SJCRH30 (cell line): ENCODE measurements at places on chromosomes 12 and 14. TPM values are rescaled to one million over a fixed set of nuclear protein-coding genes. Genes with fewer than 3 reads are reported as not detected.

DNA sequence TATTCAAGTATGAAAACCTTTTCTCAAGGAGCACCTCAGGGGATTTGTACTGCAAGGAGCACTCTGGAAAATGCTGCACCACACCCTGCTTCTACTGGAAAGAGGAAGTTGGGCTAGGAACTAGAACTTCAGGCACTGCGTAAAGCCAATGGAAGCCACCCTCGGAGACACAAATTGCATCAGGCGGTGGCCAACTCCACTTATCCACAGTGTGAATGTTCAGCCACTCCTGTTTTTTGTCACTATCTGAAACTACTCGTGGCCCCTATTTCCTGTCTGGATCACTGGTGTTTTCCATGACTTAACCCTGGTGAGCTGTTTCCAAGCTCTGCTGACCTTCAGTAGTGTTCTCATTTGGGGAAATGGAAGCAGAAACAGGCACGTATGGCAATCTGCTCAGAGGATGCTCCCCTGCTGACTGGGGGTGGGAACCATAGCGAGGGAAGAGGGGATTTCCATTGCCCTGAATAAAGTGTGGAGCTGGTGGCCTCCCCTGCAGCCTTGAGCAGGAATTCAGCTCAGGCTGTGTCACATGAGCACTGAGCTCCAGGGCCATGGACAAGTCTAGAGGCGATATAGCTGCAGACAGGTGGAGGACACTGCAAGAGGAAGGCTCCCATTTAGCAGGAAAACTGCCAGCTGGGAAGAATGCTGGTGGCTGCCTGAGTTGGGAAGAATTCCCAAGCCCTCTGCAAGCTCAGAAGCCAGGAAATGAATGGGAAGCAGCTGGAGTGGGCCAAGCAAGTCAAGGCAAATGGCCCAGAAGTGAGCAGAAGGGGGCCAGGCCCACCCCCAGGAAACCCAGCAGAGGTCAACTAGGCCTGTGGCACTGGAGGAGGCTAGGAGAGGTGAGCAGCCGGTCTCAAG is 50.5 kb upstream of the RAP1B start:
- peak; percentile 21 for DNase-seq

DNA sequence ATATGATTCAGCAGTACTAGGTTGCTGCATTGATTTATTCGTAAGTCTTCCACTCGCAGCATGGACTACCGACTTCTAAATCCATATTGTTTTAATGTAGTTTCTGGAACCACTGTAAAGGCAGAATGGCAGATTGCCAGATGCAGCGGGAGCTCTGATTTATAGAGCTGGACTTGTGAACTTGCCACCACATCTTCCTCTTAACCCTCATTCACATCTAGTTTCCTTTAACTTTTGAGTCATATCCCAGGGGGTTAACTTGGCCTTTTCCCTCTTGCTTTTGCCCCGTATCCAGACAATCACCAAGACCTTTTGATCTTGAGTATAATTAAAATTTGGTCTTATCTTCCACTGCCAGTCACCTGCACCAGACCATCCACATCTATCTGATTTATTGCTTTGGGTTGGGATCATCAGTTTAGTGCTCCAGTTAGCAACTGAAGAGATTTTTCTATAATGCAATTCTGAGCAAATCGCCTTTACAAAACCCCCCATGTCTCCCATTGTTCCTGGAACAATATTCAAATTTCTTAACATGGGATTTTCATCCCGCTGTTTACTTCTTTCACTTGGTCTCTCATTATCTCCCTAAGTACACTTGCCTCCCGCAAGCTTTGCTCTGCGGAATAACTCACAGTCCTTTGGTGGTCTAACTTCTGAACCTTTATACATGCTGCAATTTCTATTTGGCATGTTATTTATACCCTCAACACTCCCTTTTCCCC is 130.5 kb downstream of the ACSS3 start:
- DNase-seq, result no peak

GRCh38 chr12:25652371-25652770 is 99.3 kb upstream of the LMNTD1 start:
- DNase-seq, result peak; percentile 5

- no peak for DNase-seq
These were observed 106.4 kb upstream of the C14orf180 start for GRCh38 chr14:104473244-104473565.

GRCh38 chr12:46933947-46934346 is 108.2 kb upstream of the SLC38A4 start:
- DNase-seq, result peak; percentile 74

DNA sequence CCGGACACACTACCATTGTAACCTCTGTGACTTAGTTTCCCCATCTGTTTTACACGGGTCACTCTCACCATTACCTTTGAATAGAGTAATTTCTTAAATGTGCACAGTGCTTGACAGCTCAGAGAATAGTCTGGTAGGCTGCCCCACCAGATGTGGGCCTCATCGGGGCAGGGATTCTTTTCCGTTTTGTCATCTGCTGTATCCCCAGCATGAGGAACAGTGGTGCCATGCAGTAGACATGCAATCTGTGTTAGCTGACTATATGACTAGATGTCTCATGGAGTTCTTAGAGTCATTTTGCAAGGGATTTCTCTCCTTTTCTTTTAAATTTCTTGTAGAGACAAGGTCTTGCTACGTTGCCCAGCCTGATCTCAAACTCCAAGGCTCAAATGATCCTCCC is 44.9 kb upstream of the PLEKHG3 start:
- DNase-seq, result no peak

DNA sequence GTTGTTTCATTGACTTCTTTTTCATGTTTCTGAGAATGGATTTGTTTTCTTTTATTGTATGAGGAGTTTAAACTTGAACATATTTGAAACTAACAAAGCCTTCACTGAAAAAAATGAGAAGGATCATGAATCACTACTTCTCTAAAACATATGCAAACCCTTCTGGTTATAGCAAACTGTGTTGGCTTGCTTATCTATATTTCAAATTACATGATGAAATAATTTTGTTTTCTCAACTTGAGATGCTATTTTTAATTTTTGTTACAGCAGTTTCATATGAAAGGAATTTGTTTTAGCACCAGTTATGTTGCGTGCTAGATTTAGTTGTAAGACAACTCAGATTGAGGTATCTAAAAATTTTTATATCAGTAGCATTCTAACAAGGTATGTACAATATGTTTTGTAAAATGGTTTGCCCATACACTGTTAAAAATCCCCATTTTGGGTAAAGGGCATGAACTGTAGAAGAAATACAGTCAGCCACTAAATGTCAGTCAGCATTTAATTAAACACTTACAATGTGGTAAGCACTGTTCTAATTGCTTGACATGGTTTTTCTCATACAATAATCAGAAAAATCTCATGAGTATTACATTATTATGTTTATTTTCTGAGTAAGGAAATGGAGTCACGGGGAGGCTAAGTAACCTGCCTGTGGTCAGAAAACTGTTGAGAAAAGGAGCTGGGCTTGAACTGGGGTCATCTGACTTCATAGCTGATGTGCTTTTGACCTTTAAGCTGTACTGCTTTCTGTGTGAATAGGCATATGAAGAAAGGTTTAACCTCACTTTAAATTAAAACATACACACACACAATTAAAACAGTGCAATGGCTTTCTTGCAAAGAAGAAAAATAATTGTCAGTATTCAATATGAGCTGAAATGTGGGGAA is 105.7 kb downstream of the PLEKHA5 start:
- no peak for DNase-seq

- DNase-seq, result no peak
These were observed 117.5 kb downstream of the NPAS3 start for GRCh38 chr14:33056213-33056612.

DNA sequence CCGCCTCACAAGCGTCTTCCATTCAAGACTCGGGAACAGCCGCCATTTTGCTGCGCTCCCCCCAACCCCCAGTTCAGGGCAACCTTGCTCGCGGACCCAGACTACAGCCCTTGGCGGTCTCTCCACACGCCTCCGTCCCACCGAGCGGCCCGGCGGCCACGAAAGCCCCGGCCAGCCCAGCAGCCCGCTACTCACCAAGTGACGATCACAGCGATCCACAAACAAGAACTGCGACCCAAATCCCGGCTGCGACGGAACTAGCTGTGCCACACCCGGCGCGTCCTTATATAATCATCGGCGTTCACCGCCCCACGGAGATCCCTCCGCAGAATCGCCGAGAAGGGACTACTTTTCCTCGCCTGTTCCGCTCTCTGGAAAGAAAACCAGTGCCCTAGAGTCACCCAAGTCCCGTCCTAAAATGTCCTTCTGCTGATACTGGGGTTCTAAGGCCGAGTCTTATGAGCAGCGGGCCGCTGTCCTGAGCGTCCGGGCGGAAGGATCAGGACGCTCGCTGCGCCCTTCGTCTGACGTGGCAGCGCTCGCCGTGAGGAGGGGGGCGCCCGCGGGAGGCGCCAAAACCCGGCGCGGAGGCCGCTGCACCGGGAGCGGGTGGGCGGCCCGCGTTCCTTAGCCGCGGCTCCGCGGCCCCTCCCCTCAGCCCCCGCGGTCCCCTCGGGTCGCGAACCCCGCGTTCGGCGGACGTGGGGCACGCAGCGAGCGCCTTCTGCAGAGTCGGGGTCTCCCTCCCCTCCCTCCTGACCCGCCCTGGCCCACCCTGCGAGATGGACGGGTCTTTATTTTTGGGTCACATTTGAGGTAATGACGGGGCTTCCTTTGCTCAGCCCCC is at the start of gene UBC:
UBC (minus strand) TSS at position 259 of the 847 bp plus-strand sequence. CDS start 879 bp downstream, outside the sequence.
- peak; percentile 90 for DNase-seq

GRCh38 chr12:54628186-54628846 is 6.4 kb downstream of the LACRT start:
- DNase-seq, result no peak

GRCh38 chr14:104237651-104238423 is 99.5 kb downstream of the KIF26A start:
- no peak for DNase-seq

- DNase-seq, result peak; percentile 50
These were observed 693 bp downstream of the MAP3K9 start for GRCh38 chr14:70808416-70809224.

DNA sequence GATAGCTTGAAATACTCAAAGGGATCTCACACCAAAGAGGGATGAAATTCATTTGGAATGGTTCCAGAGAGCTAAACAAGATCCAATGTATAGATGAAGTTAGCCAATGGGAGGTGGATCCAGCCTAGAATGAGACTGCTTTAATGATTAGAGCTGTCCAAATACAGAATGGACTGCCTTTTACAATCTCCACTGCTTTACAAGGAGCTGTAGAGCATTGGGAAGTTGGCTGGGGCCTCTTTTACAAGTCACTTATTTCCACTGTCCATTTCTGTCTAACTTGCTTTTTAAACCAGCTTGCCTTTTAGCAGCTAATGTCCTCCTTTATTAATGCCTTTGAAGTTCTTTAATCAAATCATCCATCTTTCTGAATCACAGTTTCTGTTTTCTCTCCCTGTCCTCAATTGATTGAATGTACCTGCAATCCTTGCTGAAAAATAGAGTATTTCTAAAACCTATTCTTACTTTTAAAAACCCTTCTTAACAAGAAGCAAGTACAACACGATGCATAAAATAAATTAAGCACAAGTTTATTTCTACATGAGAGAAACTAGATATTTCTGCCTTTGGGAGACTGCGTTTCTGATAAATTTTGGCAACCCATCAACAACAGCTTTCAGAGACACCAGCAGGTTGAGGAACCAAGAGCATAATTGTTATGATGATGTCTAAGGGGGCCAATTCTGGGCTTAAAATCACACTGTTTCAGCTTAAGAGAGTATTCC is 3.4 kb upstream of the ATP2A2 start:
- DNase-seq, result no peak

- no peak for DNase-seq
These were observed 273.8 kb upstream of the GRIP1 start for GRCh38 chr12:66952668-66953067.

- DNase-seq, result no peak
These were observed 117.2 kb downstream of the TTC7B start for GRCh38 chr14:90699016-90699415.

- DNase-seq, result no peak
These were observed 192.7 kb downstream of the STXBP6 start for GRCh38 chr14:24857277-24857676.

GRCh38 chr12:6816598-6816997 is 5.0 kb upstream of the GPR162 start:
- peak; percentile 0 for DNase-seq

GRCh38 chr12:105590571-105590970 is 260.1 kb downstream of the C12orf75 start:
- DNase-seq, result no peak

DNA sequence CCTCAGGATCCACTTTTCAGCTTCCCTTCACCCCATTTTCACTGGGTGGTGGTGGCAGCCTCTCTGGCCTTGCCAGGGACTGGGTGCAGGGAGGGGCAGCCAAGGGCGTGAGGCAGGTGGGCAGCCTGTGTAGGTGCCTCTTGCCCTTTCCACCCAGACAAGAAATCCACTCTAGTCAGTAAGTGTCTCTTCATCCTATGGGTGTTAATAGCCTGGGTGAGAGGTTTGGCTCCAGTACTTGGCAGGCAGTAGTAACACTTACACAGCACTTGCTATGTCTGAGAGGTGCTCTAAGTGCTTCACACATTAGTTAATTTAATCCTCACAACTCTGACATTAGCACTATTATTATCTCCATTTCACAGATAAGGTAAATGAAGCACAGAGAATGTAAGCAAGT is 171.9 kb downstream of the EMP1 start:
- no peak for DNase-seq

- DNase-seq, result no peak
These were observed 182.3 kb upstream of the PWP1 start for GRCh38 chr12:107503129-107503855.

DNA sequence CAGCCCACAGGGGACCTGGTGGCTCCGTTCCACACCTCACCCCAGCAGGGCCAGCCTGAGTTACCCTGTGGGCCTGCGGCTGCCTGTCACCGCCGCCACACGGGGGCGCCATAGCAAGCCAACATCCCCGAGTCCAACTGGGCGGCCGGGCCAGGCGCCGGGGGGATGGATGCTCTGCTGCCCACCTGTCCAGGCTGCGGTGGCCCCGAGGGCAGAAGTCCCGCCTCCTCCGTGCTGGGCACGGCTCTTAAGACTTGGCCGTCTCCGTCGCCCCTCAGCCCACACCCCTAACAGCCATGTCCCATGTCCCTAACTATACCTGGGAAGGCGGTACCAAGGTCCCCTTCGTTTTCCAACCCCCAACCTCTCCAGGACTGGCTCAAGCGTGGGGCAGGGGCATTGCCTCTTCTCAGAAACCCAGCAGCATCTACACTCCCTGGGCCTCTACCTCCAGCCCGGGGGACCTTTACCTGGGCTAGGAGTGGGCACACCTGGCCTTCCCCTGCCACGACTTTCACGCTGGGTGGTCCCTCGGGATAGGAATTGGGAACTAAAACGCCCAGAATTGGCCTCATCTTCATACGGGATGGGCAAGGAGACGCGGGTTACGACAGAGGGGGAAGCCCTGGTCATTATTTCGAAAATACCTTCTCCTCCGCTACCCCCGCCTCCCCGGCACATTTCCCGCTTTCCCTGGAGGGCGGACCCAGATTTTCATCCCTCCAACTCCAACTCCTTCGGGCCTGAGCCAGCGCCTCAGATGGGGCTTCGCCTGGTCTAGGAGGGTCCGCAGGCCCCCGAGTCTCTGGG is 1.1 kb upstream of the CYP46A1 start:
- peak; percentile 79 for DNase-seq

Gene KRT86
- total RNA-seq, result 0.25 and 0.30 TPM in 2 replicates

Gene TAMALIN
- total RNA-seq, result 3.3 and 4.5 TPM in 2 replicates

Gene IAPP
- total RNA-seq, result not detected in 2 replicates

Gene PAH
- not detected in 2 replicates for total RNA-seq

Gene TCL1A
- not detected in 2 replicates for total RNA-seq

Gene PSMA6
- 211 and 212 TPM in 2 replicates for total RNA-seq

Gene C12orf60
- total RNA-seq, result 1.2 and 1.8 TPM in 2 replicates

Gene MYH6
- not detected in 2 replicates for total RNA-seq

Gene GPR137C
- total RNA-seq, result 2.5 and 2.7 TPM in 2 replicates

Gene ERC1
- 31.5 and 36.1 TPM in 2 replicates for total RNA-seq
